Effector CD8-positive, alpha-beta T cell (primary cell): ENCODE measurements at places on chromosomes 5 and 9.

DNA sequence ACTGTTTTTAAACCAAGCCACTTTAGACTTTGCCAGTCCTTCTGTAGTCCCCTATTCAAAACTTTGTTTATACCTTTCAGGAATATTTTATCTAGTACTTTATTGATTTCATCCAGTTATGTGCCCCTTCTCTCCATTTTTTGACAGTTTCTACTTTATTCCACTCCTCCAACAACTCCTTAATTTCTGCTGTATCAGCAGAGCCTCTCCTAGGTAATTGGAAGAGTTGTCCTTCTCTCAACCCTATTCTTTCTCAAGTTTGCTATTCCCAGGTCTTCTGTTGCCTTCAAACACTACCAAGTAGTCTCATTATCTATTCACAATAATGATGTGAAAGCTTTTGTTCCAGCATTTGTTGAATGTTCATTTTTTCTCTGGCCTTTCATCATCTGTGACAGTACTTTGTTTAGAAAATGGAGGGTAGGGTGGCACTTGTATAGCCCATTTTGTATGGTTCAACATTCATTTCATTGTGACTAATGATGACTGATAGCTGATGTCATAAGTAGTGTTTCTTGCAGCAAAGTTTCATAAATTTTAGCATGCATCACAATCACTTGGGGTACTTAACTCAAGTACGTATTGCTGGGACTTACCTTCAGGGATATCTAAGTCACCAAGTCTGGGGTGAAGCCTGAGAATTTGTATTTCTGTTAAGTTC, 204.4 kb upstream of the DMRT1 start:
- no peak for DNase-seq

DNA sequence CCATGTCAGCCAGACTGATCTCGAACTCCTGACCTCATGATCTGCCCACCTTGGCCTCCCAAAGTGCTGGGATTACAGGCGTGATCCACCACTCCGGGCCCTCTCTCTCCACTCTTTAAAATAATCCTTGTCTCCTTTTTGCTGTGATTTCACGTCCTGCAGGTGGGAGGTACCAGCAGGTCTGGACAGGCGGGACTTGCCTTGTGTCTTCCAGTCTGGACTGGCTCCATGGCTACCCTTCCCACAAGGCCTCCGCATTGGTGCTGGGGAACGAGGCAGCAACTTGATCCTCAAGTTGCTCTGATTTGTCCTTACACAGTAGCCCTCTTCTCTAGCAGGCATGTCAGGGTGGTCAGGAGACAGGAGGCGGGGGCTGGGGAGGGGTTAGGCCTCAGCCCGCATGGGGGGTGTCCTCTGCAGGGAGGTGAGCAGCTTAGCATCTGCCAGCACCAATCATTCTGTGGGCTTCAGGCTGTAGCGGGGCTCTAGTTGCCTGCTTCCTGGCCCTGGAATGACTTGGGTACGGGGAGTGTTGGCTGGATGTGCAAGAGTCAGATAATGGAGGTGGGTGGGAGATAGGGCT, 54.3 kb downstream of the TENT4A start:
- DNase-seq = no peak

GRCh38 chr9:83646500-83647239, 23.7 kb downstream of the IDNK start:
- DNase-seq = no peak

- no peak for DNase-seq
Observed at GRCh38 chr5:151935135-151935695, 10.6 kb upstream of the GLRA1 start.

- no peak for DNase-seq
Observed at GRCh38 chr5:59218424-59219045, 635.7 kb downstream of the RAB3C start.

GRCh38 chr5:36897616-36898015, 21.0 kb downstream of the NIPBL start:
- DNase-seq = no peak

DNA sequence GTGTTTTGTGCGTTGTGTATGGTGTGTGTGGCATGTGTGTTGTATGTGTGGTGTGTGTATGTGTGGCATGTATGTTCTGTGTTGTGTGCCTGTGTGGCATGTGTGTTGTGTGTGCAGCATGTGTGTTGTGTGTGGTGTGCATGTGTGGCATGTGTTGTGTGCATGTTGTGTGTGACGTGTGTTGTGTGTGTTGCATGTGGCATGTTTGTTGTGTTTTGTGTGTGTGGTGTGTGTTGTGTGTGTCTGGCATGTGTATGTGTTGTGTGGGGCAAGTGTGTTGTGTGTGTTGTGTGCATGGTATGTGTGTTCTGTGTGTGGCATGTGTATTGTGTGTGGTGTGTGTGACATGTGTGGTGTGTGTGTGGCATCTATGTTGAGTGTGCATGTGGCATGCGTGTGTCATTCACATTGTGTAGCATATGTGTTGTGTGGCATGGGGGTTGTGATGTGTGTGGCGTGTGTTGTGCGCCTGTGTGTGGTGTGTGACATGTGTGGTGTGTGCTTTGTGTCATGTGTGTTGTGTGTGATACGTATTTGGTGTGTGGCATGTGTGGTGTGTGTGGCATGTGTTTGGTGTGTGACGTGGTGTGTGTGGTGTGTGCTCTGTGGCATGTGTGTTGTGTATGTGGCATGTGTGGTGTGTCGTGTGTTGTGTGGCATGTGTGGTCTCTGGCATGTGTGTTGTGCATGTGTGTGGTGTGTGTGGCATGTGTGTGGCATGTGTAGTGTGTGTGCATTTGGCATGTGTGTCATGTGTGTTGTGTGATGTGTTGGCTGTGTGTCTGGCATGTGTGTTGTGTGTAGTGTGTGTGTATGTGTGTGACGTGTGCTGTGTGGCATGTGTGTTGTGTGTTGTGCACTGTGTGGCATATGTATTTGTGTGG, 46.6 kb upstream of the IRX4 start:
- no peak for DNase-seq

- no peak for DNase-seq
Observed at GRCh38 chr5:170761708-170762066, 21.8 kb upstream of the GABRP start.

DNA sequence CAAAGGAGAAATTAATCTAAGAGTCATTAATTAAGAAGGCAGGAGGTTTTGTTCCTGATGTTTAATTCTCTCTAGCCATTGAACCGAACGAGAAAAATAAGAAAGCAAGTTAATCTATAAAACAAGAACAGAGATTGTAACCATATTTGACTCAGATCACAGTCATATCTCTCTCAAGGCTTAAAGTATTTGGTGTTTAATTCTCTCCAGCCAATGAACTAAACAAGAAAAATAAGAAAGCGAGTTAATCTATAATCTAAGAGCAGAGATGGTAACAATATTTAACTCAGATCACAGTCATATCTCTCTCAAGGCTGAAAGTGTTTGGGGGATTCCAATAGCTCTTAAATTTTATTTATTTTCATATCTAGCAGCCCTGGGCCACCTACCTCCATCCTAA, 74.4 kb upstream of the SHISAL2B start:
- no peak for DNase-seq

- DNase-seq = no peak
Observed at GRCh38 chr9:111531716-111532115, 6.7 kb downstream of the ZNF483 start.

GRCh38 chr5:109721741-109722140, 32.0 kb downstream of the MAN2A1 start:
- DNase-seq = no peak

- DNase-seq = no peak
Observed at GRCh38 chr5:14417792-14418765, 163.5 kb upstream of the OTULINL start.

DNA sequence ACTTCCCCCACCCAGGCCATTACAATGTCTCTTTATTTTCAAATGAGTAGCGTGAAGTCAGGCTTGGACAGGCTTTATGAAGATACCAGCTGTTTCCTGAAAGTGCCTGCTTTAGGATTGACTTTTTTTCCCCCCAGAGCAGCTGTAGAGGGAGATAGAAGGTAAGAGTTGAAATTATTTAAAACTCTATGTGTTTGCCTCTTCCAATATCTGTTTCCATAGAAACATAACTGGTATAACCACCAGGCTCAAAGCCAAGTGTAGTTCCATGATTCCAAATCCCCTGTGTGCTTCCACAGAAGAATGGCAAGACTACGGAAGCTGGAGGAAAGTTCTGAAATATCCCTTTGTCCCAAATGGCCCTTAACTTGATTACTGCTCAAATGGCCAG, 87.4 kb upstream of the TBC1D2 start:
- no peak for DNase-seq

GRCh38 chr9:70347046-70347445, 67.4 kb downstream of the KLF9 start:
- DNase-seq = no peak

- no peak for DNase-seq
Observed at GRCh38 chr5:173020154-173020581, 36.0 kb upstream of the CREBRF start.

- no peak for DNase-seq
Observed at GRCh38 chr9:83296123-83296522, 233.2 kb upstream of the RASEF start.

- DNase-seq = no peak
Observed at GRCh38 chr5:77419644-77420582, 72.2 kb downstream of the WDR41 start.

DNA sequence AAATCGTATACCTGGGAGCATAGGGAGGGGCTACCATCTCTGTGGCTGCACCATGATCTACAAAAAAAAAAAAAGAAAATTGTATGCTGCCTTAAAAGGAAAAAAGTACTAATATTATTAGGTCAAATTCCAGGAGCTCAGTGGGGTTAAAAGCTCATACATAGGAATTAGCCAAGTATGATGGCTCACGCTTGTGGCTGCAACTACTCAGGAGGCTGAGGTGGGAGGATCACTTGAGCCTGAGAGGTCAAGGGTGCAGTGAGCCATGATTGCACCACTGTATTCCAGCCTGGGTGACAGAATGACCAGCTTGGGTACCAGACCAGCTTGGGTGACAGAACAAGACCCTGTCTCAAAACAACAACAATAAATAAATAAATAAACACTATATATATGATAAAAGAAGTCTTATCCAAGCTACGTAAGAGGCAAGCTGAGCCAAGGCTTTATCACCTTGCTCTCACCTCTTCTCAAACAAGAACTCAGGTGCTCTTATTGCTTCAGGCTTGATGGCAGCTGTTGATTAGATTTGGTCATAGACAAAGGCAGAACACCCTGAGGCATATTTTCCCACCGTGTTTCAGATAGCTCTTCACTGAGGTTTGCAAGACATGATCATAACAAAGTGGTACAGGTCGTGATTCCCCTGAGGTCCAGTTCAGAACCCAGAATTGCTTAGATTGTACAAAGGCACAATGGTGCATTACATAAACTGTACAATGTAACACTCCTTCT, 3.3 kb upstream of the FBXW11 start:
- no peak for DNase-seq

GRCh38 chr9:137021979-137022661, 5.9 kb downstream of the ABCA2 start:
- DNase-seq = peak; percentile 60

- no peak for DNase-seq
Observed at GRCh38 chr5:135980620-135981019, 25.8 kb upstream of the LECT2 start.

DNA sequence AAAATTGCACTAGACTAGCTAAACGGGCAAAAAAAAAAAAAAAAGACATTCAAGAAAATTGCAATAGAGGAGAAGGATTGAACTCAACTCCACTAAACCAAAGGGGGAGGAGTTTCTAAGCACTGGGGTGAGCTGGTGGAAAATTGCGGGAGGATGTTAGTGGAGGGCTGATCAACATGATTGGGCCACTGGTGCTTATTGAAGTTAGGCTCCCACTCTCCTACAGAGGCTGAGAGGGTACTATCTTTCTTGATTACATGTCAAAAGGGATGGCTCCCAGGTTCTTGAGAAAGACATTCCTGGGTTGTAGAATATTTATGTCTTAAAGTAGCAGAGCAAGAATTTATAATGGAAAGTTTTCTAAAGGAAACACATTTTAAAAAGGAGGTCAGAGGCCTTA, 38.0 kb downstream of the CAMK4 start:
- DNase-seq = no peak

- DNase-seq = no peak
Observed at GRCh38 chr9:131473891-131474290, 28.8 kb upstream of the POMT1 start.

GRCh38 chr9:126217250-126217653, 109.4 kb upstream of the MVB12B start:
- no peak for DNase-seq

- DNase-seq = no peak
Observed at GRCh38 chr5:23840083-23840482, 332.7 kb downstream of the PRDM9 start.

- DNase-seq = no peak
Observed at GRCh38 chr5:147675168-147675567, 107.4 kb downstream of the JAKMIP2 start.

DNA sequence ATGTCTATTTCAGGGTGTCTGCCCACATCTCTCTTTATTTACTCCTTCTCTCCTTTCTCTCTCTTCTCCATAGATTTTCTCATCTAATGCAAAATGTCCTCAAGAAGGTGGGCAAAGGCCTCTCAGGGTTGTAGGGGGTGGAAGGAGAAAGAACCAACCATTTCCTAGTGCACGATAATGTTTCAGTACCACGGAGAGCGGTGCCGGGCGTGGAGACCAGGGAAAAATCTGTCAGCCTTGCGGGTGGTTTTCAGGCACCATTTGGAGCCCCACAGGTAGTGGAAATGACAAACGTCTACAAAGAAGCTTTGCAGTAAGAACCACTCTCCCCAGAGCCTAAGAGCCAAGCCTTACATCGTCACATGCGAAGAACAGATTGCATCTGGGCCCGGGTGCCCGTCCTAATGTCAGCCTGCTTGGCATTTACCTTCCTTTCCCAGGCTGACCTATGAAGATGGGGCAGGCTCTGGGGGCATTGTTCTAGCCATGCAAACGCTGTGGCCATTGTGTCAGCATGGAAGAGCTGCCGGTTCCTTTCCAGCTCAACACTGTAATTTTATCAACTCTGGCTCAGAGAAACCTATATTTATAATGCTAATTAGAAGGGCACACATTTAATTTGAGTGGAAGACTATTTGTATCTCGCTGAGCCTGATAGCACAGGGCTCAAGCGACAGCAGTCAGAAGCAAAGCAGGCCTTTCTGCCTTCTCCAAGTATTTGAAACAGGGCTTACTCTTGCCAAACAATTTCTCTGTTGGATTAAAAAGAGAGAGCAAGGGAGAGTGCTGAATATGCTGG, 430.1 kb upstream of the WWC1 start:
- no peak for DNase-seq

DNA sequence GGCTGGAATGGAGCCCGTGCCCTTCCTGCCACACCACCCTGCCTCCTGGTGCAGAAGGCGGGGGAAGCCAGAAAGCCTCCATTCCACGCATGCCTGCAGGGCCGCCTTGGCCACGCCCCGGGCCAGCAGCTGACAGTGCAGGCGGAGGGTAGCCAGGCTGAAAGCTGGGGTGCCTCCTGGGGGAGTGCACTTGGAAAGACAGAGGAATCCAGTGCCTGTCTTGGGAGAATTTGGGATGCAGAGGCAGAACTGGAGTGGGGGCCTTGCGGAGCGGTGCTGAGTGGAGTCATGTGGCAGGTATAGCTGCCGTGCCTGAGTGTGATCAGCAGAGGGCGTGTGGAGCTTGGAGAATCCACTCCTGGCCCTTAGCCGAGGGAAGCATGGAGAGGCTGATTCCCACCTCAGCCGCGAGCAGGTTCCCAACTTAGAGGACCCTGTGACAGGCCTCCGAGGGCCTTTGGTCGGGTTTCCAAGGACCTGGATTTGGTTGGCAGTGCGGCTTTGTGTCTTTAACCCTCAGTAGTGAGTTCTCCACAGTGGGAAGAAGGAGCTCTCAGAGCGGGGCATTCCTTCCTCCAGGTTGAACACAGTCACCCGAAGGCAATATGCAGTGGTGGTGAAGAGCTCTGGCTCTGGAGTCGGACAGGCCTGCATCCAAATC, 9.1 kb upstream of the URM1 start:
- DNase-seq = peak; percentile 58
